ACHN (cell line): ENCODE measurements at places on chromosomes 5 and 9.
A peak's percentile ranks its signal among the peaks of the same experiment; 100 is the strongest.

DNA sequence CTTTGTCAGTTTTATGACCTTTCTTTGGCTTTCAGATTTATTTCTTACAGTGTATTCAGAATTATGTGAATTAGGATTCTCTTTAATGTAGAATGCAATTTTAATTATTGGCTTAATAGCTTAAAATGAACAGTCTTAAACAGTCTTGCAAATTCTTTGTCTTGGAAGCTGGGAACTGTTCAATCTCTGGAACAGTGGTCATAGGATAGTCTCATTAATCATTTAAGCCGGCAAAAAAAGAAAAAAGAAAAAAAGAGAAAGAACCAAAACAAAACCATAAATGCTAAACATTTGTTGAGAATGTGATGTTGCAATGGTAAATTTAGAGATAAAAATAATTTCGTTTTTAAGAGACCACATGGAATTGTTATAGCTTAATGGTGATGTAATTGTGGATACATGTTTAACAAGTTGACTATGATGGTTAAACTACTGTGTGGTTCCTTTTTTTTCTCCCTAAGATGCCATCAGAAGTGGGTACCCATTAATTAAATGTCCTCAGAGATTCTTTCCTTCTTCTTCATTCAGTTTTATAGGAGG, 61.6 kb downstream of the NNT start:
- no peak for DNase-seq

GRCh38 chr9:4298255-4299004, 1.4 kb downstream of the GLIS3 start:
- no peak for DNase-seq

DNA sequence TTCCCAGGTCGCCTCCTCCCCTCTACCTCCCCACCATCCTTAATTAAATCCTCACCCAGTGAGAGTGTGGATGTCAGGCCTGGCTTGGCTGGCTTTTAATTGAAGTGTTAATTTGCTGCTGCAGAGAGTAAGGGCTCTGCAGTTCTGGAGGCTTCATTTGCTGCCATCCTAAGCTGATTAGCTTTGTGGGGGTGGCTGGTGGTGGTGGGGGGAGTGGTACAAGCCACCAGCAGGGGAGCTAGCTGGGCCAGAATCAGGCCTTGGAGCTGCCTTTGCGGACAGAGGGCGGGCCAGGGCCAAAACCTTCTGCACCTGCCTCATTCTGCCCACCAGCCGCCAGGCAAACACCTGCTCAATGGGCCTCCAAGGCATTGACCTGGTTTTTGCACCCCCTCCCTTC, 26.8 kb upstream of the TIFAB start:
- DNase-seq: no peak

DNA sequence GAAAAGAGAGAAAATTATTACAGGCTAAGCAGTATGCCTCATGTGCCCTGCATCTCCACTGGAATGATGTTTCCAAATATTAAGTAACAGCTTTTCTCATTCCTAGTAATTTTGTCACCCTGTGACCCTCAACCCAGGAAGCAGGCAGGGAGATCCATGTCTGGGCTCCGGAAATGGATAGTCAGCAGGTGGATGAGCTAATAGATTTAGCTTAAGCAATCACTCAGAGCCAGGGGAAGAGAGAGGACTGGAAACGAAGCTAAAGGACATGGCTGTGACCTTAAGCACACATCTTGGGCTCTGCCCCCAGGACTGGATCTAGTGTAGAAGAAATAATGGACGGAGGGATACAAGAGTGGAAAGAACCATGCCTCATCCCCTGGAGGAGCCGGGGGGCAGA, 89.5 kb downstream of the ARSB start:
- no peak for DNase-seq

- DNase-seq: peak; percentile 17
Measured at GRCh38 chr5:141488591-141489561, at the start of gene PCDHGC5. TSS of gene PCDHGC5 (plus strand) at chr5:141489081. CDS start at chr5:141489241, 160 bp downstream.

- DNase-seq: no peak
Measured at GRCh38 chr5:159972538-159973362, 36.2 kb upstream of the TTC1 start.

- peak; percentile 30 for DNase-seq
Measured at GRCh38 chr5:131423056-131423455, 159.2 kb downstream of the CDC42SE2 start.

GRCh38 chr5:96326902-96327301, 106.1 kb downstream of the PCSK1 start:
- no peak for DNase-seq

DNA sequence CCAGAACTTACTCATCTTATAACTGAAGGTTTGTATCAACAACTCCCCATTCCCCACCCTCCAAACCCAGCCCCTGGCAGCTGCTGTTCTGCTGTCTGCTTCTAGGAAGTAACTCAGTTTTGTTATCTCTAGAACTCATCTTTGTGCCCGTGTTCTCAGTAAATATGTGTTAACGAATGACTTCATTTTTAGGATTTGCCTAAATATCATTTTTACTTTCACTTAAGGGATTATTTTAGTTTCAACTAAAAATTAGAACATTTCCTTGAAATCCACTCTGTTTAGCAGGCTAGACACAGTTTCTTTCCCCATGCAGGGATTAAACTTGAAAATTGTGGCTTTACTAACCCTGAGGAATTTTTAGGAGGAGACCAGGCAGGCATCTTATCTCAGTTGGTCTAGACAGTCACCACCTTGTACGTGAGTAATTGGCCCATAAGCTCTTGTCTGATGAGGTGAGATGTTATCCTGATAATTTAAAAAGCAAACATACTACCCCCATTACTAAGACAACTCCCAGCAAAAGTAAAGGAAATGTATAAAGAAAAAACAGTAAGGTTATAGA, 68.2 kb upstream of the TNFAIP8 start:
- DNase-seq: no peak

GRCh38 chr5:169527066-169527465, 56.5 kb upstream of the SPDL1 start:
- no peak for DNase-seq

- DNase-seq: no peak
Measured at GRCh38 chr5:172541099-172541772, 86.9 kb upstream of the SH3PXD2B start.

GRCh38 chr9:106066940-106067524, 372.7 kb downstream of the TMEM38B start:
- DNase-seq: no peak

GRCh38 chr5:172762214-172763119, 8.5 kb downstream of the DUSP1 start:
- no peak for DNase-seq

GRCh38 chr5:134493461-134494055, 31.9 kb upstream of the JADE2 start:
- DNase-seq: no peak

DNA sequence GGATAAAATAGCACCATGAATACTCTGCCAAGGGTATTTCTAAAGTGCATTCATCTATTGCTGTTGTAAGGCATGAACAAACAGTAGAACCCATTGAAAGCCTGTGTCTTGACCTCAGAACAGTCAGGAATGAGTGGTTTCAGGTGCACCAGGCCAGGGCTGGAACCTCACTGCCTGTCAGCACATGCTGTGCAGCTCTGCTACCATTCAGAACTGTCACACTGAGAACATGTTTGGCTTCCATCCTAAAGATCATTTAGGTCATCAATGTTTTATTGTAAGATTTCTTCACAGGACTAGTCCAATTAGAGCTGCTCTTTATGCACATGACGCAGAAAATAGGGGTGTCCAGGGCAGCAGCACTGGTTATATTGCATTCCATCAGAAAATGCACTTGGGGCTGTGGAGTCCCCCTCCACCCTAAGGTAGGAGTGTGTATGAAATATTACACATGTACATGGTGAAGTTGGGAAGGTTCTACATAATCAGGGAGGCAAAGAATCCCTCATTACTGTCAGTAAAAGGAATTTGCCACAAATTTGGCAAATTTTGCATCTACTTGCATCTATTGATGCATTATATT, 408.0 kb downstream of the CTNND2 start:
- no peak for DNase-seq

GRCh38 chr9:126857261-126857960, 3.0 kb upstream of the ZBTB34 start:
- DNase-seq: no peak

DNA sequence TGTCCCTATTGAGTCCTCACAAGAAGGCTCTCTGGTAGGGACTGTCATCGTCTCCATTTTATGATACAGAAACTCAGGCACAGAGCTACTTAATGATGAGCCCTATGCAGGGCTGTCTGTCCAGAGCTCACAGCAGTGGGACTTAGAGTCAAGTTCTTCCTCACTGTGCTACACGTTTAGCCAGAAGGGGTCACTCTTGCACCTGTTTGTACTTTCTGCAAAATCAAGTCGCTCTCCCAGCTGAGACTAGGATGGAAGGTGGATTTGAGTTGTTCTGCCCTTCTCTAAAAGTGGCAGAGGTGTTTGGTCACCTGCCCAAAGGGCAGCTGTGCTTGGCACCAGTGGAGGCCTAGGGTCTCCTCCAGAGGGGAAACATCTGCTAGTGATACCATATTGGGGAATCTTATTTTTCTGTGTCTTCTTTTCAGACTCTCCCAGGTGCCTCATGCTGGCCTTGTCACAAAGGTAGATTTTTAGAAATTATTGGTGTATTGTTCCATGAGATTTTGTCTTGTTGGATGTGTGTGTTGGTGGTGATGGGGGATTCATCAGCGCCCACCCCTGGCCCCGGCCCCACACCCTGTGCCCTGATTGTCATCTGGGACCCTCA, 104.2 kb downstream of the PPARGC1B start:
- DNase-seq: peak; percentile 75

DNA sequence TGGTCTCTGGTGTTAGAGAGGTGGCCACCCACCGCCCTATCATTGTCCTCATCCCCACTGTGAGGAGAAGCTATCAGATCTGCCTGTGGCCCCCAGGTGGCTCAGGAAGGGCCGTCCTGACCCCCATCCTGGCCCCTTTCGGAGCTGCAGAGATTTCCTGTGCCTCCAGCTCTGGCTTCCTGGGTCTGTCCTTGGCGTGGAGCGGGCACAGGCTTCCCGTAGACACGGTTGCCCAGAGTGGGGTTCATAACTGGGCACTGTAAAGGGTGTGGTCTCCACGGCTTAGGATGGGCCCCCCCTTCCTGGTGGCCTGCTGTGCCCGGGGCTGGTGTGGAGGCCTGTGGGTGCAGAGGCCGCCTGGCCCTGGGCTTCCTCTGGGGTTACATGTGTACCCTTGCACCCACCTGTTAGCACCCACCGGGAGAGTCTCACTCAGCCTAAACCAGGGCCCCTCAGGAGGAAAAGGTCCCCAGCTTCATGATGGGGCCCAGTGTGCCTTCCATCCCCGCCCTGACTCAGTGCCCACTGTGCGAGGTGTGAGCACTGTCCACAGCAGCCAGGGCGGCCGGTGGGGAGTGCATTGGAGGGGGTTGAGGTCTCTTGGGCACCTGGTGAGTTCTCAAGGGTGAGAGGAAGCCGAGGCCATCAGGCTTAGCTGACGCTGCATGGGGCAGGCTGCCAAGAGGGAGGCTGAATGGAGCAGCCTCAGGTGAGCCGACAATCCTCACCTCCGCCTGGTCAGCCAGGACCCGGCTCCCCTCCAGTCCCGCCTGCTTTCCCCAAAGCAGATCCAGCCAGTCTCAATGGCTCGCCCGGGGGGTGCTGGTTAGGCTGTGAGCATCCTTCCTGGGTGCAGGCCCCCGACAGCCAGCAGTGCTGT, 15.3 kb upstream of the AJM1 start:
- no peak for DNase-seq

GRCh38 chr5:180974612-180975315, 13.9 kb upstream of the BTNL3 start:
- DNase-seq: no peak

DNA sequence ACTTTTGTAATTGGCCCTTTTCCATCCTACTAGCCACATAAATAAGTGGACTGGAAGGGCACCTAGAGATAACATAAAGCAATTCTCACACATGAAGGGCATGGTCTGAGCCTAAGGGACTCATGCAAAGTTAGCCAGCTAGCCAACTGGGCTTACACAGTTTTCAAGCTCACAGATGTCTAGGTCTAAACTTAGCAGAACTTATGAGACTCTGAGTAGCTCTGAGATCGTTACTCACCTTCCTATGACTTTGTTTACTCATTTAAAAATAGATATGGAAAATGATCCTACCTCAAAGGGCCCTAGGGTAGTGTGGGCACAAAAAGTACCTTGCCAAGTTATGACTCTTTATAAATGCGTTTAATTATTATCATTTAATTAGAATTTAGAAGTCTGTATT, 410.4 kb upstream of the MPDZ start:
- no peak for DNase-seq

DNA sequence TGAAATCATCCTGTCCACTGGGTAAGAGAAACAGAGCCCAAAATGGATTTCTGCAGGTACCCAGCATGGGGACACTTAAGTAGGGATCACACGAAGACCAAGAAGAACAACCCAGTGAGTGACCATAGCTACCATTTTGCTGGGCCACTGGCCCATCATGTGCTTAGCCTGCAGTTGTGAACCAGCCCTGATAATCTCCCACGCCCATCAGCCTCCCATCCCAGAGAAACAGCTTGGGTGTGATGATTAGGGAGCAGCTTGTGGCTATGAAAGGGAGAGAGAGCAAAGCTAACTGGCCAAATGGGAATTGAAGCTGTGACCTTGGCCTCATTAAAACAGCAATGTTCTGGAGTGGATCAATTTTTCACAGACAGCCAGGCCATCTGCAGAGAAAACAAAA, 138.5 kb downstream of the SLC24A2 start:
- DNase-seq: no peak

GRCh38 chr9:110148384-110148783, 59.6 kb downstream of the C9orf152 start:
- DNase-seq: no peak

DNA sequence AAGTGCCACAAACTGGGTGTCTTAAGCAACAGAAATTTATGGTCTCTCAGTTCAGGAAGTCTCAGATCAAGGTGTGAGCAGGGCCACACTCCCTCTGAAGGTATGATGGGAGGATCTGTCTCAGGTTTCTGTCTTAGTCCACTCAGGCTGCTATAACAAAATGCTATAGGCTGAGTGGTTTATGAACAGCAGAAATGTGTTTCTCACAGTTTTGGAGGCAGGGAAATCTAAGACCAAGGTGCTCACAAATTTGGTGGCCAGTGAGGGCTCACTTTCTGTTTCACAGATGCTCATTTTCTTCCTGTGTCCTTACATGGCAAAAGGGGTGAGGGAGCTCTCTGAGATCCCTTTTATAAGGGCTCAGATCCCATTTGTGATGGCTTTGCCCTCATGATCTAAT, 281.4 kb downstream of the CWC27 start:
- no peak for DNase-seq

GRCh38 chr9:70052768-70053167, 9.1 kb downstream of the MAMDC2 start:
- no peak for DNase-seq

DNA sequence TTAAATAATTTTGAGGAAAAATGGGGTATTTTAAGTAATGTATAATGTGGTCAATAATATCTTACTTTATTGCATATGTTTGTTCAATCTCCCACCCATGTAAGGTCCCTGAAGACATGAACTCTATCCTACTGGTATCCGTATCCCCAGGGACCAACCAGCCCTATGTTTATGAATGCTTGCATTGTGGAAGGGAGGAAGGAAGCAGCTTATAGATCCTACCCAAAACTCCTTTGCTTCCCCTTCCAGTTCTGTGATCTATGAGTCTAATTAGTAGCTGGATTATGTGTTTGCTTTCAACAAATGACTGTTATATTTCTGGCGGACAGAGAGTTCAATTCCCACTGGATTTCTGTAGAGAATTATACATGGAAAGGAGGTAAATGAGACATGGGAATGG, 45.6 kb downstream of the CNTRL start:
- DNase-seq: no peak
